Gastroesophageal sphincter (tissue), 4 donors: ENCODE measurements at places on chromosomes 1 and 21.
A peak's percentile ranks its signal among the peaks of the same experiment; 100 is the strongest.

- no peak for ATAC-seq
Observed at GRCh38 chr1:40803902-40804301, 20.3 kb downstream of the KCNQ4 start.

DNA sequence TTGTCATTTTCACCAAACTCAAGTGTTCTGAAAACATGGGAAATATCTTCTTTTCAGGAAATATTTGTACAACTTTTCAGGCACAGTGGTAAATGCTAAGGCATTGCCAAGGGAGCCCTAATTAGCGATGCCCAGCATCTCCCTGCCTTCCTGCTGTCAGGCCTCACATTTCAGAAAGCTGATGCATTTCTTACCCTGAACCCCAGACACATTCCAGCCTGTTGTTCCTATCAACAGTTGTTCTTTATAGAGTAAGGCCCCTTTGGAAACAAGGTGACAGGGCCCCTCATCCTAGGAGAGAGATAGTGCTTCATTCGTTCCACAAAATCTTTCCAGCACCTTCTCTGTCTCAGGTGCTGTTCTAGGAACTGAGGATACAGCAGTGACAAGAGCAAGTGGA, 135.9 kb upstream of the COA6 start:
- no peak for ATAC-seq

DNA sequence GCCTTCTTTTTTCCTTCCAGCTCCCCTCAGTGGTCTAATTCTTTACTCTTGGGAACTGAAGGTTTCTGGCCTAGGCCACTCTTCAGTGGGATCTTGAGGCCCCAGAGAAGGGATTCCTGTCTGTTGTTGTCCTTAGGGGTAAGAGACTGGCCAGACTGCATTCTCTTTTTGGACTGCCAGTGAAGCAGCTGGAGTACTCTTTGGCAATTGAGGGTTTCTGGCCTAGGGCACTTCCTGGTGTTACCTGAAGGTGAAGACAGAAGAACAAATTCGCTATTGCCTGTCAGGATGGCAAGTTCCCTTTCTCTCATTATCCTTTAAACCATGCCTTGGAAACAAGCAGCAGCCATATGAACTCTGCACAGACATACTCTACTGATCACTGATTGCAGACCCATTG, 286.6 kb upstream of the ZP4 start:
- ATAC-seq: no peak

- ATAC-seq: peak; percentile 67
Observed at GRCh38 chr21:41280115-41280919, 36.3 kb upstream of the FAM3B start.

- ATAC-seq: no peak
Observed at GRCh38 chr1:73604211-73604610, 593.8 kb downstream of the LRRIQ3 start.

DNA sequence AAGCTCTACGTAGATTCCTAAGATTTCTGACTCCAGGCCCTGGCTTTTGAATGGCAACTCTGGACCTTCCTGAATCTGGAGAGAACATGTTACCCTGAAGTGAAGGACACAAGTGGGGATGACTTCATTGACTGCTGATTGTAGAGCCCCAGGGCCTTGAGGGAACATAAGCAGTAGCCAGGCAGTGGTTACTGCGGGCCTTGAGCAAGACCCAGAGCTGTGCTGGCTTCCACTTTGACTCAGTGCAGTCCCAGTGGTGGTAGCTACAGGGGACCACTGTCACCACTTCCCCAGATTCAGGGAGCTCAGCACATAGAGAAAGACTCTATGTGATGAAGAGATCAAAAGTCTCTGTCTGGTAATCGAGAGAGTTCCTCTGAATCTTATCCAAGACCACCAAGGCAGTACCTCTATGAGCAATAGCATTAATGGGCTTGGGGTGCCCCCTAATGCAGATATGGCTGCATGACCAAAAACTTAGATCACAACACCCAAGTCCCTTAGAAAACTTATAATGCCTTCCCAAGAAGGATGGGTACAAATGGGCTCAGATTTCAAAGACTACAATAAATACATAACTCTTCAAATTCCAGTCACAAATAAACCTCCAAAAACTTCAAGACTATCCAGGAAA, 1278.3 kb downstream of the AMY1C start:
- no peak for ATAC-seq

DNA sequence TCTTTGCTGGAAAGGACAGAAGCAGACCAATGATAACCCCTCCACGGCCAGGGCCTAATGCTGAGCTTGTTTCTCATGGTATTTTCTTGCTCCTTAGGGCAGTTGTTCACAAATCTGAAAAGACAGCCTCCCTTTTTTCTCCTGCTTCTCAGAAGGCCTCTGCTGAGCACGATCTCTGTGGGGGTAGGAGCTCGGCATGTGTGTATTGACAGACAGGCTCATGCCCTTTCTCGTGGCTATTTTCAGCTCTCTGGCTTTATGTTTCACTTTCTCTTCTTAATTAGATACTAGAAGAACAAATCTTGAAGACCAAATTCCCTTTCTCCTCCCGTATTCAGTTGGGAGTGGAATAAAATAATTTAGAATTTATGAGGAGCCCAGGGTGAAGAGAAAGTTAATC, 768 bp upstream of the RIIAD1 start:
- no peak for ATAC-seq

DNA sequence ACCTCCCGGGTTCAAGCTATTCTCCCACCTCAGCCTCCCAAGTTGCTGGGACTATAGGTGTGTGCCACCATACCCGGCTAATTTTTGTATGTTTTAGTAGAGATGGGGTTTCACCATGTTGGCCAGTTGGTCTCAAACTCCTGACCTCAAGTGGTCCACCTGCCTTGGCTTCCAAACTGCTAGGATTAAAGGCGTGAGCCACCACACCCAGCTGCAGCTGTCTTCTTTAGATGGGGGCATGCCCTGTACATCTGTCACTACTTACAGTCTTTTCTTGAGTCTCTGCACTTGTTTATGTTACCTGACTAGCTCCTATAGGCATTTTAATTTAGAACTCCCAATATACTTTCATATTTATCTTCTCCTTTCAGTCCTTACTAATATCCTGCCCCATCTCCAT, 64.2 kb downstream of the SELENOF start:
- no peak for ATAC-seq

DNA sequence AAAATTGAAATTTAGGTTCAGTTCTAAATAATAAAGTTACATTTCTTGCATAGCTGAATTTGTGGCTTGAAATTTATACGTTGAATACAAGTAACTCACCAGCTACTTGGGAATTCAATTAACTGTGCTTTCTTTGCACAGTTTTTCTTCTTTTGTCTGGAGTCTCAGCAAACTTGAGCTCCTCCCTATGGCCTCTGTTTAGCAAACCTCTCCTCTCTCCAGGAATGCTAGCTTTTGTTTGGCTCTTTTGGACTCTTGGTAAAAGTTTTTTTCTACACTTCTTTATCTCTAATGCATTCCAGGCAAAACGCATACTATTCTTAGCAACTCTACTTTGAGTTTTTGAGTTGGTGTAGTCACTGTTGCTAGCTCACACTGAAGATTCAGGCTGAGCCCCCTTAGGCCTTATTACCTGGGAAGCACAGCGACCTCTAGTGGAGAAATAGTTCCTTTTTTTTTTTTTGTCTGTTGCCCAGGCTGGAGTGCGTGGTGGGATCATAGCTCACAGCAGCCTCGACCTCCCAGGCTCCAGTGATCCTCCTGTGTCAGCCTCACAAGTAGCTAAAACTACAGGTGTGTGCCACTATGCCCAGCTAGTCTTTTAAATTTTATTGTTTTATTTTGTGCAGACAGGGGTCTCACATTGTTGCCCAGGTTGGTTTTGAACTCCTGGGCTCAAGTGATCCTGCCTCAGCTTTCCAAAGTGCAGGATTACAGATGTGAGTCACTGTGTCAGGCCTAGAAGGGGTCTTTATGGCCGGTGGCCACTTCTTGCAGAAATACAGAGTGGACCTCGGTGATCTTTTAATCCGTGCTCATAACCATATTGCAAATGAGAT, 61.7 kb downstream of the CASQ2 start:
- no peak for ATAC-seq

DNA sequence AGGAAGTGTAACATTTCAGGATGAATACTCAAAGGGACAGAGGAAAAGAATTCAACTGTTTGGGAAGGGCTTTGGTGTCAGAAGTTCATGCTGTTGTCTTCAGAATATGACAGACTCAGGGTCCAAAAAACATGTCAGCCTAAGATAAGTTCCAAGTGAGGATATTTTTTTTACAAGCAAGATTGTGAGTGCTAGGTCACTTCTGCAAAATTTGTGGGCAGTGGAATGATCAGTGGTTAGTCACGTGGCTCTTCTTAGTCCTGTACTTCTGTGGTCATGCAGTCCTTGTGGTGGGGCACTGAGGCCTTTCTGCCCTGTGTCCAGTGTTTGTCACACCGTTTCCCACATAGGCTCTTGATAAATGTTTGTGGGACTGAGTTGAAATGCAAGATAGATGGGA, 5.2 kb downstream of the RGL1 start:
- no peak for ATAC-seq

DNA sequence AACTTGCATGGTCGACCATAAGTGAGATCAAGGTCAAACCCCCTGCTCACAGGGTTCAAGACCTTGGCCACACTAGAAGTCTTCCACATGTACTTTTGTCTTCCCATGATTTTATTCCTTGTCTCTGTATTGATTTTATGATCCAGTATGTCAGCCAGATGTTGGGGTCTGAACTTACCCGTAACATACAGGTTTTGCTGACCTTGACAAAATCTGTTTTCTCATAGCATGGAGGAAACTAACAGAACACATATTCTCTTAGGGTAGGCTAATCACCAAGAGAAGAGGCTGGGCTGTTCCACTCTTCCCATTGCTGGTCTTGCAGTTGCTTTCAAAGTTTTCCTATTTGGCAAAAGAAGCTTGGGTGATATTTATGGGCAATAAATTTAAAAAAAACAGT, 284.0 kb downstream of the DNM3 start:
- no peak for ATAC-seq

GRCh38 chr1:206930210-206930798, 8.6 kb upstream of the FCMR start:
- ATAC-seq: no peak

DNA sequence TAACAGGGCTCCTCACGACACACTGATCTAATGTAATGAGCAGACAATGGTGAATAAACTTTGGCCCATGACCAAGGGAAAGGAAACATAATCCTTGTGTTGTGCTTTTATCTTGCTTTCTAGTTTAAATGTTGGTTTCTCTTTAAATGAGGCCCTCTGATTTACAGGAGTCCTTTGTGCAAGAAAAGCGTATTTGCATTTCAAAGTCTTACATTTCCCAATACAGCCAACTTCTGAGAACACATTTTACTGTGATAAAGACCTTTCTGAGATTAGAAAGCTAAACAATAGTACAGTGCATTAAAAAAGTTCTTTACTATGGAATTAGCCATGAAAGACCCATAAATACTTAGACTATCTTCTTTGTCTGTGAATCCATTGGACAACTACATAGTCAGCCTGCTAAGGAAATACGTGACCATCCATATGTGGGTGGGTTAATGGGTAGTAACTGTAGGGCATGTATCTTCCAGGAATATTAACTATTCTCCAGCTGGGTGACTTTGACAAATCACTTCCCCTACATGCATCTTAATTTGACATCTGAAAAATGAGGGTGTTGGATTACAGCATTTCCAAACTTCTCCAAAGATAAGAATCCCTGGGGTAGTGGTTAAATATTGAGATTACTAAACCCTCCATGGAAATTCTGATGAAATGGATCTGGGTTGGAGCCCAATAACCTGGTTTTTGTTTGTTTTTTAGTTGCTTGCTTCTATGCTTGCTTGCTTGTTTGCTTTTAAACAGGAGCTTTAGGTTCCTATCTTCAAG, 50.3 kb upstream of the USP1 start:
- ATAC-seq: no peak

DNA sequence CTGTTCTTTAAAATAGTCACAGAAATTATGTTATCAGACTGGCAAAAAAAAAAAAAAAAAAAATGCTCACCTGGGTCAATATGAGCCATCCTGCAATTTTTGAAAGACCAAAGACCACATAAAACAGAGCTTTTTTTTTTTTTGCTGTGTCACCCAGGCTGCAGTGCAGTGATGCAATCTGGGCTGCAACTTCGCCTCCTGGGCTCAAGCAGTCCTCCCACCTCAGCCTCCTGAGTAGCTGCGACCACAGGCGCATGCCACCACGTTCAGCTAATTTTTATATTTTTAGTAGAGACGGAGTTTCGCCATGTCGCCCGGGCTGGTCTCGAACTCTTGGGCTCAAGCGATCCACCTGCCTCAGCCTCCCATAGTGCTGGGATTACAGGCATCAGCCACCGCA, 62.8 kb downstream of the RGS13 start:
- no peak for ATAC-seq

DNA sequence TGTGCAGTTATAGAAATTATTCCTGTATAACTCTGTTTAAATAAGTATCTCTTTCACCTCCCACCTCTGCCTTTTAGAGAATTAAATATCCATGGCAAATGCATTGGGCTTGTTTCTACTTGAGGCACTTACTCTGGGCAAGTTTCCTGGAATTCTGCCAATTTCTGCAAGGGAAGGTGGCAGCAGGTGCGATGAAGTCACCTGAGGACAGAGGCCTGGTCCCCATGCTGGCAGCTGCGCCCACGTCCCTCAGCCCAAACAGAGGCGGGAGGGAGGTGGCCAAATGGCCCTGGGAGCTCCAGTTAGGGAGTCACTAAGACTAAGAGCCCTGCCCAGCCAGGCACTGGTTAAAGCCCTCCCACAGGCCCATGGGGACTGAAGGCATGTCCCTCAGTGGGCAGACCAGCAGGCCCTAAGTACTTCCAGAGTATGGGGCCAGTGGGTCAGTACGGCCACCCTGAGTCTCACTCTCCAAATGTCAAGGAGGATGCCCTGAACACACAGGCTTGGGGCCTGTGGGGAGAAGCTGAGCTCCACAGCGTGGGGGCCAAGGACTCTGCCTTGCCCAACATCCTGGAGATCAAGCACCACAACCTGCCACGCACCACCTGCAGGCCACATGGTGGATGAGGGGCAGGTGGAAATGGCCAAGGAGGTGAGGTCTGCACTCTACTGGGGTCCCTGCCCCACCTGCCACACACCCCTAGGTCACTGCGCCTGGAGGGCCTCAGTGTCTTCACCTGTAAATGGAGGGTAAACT, 19.4 kb downstream of the ACOT7 start:
- no peak for ATAC-seq

DNA sequence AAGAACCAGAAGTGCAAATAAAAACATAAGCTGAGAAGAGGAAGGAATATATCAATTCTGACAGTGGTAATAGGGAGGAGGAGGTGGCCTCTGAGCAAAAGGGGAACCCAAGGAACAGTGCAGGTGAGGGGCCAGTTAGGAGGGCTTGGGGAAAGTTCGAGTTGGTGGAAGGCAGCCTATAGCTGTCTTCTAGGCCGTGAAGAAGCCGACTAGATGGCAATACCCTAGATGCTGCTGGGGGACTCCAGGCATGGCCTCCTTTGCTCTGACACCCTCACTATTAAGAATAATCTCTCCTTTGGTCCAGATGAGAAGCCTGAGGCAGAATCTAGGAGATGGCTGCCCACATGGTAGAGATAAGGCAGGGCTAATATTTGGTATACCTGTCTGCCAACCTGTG, 351.1 kb upstream of the PLXNA2 start:
- ATAC-seq: no peak

DNA sequence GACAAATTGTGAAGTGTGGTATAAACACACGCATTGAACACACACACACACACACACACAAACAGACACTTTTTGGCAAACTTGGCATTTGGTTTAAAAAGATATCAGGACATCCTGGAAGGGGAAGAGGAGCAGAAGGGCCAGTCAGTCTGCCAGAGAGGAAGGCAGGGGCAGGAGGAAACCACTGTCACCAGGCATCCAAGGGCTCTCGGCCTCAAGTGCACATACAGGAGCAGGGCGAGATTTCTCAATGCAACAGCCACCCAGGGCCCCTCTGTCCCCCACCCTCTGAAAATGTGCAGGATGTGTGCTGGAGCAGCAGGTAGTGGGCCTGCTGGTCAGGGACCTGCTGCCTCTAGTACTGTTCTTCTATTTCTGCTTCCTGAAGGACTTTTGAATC, 71.2 kb downstream of the ABCA4 start:
- ATAC-seq: no peak
